ENCODE measurements at places on chromosomes 6 and 20.

DNA sequence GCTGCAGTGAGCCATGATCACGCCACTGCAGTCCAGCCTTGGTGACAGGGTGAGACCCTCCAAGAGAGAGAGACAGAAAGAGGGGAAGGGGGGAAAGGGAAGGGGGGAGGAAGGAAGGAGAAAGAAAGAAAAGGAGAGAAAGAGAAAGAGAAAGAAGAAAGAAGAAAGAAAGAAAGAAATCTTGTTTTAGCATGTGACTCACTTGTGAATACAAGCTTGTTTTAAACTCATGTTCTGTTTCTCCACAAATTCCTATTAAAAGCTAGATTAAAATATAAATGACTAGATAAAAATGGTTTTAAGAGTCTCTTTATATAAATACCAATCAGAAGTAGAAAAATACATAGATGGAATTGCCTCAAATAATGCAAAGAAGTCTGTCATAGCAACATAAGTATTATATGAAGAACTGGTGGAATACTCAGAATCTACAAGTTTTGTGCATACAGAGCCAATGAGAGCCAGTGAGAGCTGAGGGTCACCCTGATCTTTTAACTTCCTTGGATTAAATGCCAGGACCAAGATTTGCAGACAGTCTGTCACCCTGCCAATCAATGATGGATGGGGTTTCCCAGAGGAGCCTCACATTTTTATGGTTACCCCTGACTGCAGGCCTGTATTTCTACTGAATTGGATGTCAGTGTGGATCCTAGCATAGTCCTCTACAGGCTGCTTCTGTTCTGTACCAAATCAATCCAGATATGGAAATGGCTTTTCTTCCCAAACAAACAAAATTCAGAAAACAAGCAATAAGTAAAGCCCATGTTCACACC lies 50.8 kb upstream of the LY86 start:
- no peak for DNase-seq

- DNase-seq, result no peak
Observed at GRCh38 chr20:48949304-48950170, 28.0 kb downstream of the ARFGEF2 start.

DNA sequence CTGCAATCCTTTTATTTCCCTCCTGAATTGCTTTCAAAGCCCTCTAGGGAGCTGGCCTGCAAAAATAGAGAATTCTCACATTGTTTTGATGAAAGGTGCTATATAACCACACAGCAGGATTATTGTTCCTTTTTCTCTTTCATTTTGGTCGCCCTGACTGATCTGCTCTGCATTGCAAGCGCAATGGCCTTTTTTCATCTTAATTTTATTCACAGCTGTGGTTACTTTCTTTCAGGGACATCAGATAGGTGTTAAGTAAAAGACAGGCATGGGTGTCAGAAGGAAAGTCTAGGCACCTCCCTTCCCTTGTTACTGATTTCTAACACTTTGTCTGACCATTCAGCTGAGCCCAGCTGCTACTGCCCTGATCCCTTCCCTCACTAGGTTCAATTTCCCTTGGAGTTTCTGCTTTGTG lies 850.5 kb upstream of the MAP3K7 start:
- DNase-seq, result no peak

GRCh38 chr6:54802775-54803634 lies 43.6 kb upstream of the FAM83B start:
- DNase-seq, result no peak

DNA sequence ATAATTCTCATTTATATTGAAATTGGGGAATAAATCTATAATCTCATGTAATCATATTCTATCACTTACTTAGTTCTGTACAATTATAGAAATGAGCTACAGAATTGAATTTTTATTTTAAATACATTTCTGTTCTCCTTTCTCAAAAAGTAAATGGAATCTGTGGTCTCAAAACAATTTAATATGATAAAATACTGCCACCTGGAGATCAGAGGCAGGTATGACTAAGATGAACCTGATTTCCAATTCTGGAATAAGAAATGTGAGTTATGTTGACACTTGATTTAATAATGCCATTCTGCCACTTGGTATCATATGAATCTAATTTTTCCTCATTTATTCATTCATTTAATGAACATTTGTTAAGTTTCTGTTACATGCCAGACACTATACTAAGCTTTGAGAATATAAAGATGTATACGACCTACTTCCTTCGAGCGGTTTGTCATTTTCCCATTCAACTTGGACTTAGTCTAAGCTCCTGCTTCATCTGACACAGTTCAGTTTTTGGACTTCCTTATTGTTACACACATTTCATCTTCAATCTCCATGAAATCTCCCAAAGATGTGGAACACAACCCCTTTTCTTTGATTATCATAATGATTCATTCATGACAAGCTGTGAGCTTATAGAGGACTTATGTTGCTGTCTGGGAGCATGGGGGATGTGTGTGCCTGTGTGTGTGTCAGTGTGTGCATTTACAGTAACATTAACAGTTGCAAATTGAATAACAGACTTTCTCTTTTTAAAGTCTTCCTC lies 7.5 kb upstream of the CCDC28A start:
- peak; percentile 21 for DNase-seq

- no peak for DNase-seq
Observed at GRCh38 chr20:46520976-46521579, 7.7 kb upstream of the ZNF334 start.

- DNase-seq, result no peak
Observed at GRCh38 chr20:31537890-31538289, 23.6 kb downstream of the HM13 start.

DNA sequence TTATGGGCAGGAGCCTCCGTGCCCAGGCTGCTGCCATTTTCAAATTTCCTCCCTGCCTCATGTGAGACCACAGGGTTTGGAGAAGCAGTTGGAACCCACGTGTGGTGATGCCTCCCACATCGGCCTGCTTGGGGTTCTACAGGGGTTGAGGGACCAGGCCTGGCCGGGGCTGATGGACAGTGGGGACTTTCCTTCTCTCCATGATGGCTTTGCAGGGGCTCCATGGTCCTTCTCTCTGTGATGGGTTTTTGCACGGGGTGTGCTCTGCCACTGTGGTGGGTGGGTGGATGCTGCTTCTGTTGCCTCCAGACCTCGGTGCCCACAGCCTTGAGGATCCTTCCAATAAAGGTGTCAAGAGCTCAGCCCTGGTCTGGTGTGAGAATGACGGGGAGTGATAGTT lies 54.4 kb downstream of the ADNP start:
- DNase-seq, result no peak

DNA sequence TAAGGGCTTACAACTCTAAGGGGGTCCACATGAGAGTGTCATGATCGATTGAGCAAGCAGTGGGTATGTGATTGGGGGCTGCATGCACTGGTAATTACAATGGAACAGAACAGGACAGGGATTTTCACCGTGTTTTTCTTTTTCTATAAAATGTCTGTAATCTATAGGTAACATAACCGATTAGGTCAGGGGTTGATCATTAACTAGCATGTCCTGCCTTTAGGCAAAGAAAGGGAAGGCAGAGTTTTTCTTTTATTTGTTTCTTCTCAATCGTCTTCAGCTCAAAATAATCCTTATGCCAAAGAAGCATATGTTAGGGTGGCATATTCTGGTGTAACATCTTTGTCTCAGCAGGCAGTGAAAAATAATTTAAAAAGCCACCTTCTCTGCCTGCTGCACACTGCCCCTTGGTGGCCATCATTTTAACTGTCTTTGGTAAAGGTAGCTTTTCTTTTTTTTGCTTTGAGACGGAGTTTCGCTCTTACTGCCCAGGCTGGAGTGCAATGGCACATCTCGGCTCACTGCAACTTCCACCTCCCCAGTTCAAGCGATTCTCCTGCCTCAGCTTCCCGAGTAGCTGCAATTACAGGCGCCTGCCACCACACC lies 9.7 kb upstream of the CEP43 start:
- DNase-seq, result no peak

- DNase-seq, result no peak
Observed at GRCh38 chr20:8527998-8528723, 396.1 kb downstream of the PLCB1 start.

- no peak for DNase-seq
Observed at GRCh38 chr6:25972902-25973301, 10.3 kb downstream of the TRIM38 start.

DNA sequence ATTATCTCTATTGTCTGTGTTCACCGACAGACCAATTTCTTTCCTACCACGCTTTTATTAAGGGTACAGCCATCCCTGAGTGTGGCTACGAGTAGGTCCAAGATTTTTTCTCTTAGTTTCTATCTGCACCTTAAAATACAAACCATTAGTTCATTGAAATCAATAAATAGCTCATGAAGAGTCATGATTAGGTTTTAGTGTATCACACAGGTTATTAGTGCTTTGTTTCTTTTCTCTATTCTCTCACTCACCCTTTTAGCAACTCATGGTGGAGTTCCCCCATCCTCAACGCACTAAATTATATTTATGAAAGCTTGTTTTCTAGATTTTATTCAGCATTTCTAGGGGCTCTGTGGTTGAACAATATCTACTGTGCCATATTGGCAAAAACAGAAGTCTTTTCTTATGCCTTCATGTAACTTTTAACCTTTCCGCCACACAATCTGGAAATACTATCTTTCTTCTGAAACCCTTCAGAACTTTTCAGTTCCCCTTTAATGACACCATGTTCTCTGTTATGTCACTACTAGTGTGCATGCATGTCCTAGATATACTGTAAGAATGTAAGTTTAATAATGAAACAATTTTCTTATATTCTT lies 128.2 kb upstream of the LAMA2 start:
- DNase-seq, result no peak

All from urinary bladder (tissue), 4 donors.